ENCODE measurements at places on chromosomes 12 and 14.

DNA sequence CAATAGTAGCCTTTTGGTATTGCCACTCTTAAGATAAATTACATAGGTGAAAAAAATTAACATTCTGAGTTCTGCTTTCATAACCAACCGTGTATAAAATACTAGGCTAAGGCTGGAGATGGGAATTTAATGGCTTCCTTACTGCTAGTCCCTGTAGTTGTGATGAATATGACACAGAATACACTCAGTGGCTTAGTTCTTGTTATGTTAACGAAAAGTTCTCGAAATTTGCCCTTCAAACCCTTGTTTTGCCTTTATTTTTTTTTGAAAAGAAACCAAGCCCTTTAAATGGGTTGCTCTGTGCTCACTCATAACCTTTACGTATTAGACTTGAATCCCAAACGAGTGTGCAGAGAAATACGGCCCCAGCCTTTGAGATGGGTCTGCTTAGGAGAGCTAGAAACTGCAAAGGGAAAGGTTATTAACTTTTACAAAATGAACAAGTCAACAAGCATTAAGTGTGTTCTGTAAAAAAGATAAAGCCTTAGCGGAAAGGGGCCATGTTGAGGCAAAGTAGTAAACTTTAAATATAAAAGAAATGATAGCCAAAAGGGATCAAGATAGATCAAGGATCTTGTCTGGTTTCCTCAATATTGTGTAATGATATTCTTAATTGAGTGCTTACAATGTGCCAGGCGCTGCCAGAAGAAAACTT is 1.7 kb downstream of the NUDT4 start:
- DNase-seq, result no peak

DNA sequence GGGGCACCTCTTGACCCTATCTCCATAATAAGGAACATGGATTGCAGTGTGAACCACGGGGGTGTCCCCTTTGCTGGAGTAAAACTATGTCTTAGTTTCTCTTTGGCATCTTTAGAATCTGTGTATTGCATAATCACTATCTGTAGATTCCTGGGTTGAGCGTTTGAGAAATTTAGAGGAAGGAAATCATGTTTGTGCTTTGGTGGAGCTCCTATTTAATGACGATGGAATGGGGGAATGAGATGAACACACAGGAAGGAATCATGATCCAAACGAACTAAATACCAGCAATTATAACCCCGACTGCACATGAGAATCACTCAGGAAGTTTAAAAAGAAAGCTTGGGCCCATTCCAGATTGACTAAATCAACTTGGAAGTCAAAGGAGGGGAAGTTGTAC is 1.3 kb upstream of the MYG1 start:
- no peak for DNase-seq

GRCh38 chr12:71208053-71208685 is 50.4 kb upstream of the TSPAN8 start:
- no peak for DNase-seq

- DNase-seq, result no peak
Measured at GRCh38 chr12:115010324-115010995, 326.5 kb upstream of the TBX3 start.

GRCh38 chr12:113222730-113223531 is 1.7 kb downstream of the TPCN1 start:
- peak; percentile 42 for DNase-seq

DNA sequence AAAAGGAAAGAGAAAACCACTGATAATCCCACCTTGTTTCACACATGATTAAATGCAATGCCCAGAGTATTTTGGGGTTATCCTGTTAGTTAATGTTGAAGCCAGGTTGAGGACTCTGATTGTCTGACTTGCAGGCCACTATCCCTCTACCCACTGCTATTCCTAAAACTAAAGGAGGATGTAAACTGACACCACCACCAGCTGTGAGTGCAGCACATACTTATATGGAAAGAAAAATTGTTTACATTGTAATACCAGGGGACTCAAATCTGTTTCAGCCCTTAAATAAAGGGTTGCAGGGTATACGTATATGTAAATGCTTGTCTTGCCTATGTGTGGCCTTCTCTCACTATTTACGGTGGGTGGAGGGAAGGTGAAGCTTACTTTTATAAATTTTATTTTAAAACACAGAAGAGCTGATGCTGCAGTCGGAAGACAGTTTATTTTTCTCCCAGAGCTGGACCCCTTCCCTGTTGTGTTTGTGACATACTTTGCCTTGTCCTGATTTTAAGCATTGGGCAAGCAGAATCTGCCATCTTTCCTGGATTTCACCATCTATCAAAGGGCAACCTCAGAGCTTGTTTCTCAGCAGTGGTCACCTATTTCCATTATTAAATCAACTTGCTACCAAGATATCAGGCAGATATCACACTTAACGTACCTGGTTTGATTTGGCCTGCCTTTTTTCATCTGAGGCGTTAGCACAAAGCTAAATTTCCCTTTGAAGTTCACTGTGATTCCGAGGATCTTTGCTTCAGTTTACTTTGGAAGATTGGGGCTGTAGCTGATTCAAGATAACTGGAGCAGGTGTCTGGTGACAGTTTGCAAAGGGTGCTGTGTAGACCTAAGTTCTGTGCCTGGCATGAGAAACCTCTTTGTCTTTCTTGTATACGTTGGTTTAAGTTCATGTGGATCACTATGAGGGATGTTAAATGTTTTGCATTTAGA is 25.2 kb downstream of the DAAM1 start:
- DNase-seq, result no peak

- no peak for DNase-seq
Measured at GRCh38 chr12:38342444-38342843, 25.9 kb downstream of the ALG10B start.

GRCh38 chr14:23121361-23121771 is 2.3 kb upstream of the CEBPE start:
- DNase-seq, result no peak

- no peak for DNase-seq
Measured at GRCh38 chr14:33280646-33281045, 342.0 kb downstream of the NPAS3 start.

- DNase-seq, result no peak
Measured at GRCh38 chr12:12491606-12492005, 71.1 kb downstream of the DUSP16 start.

- DNase-seq, result no peak
Measured at GRCh38 chr14:91229743-91230200, 14.7 kb downstream of the GPR68 start.

- DNase-seq, result no peak
Measured at GRCh38 chr12:34244608-34245007, 222.3 kb downstream of the ALG10 start.

GRCh38 chr14:99611646-99612045 is 7.6 kb upstream of the CCDC85C start:
- DNase-seq, result no peak

GRCh38 chr12:132812631-132813305 is 15.9 kb downstream of the GOLGA3 start:
- no peak for DNase-seq

- DNase-seq, result no peak
Measured at GRCh38 chr12:69555461-69555860, 29.8 kb upstream of the CCT2 start.

GRCh38 chr12:123961585-123962345 is 10.9 kb downstream of the CCDC92 start:
- DNase-seq, result no peak

DNA sequence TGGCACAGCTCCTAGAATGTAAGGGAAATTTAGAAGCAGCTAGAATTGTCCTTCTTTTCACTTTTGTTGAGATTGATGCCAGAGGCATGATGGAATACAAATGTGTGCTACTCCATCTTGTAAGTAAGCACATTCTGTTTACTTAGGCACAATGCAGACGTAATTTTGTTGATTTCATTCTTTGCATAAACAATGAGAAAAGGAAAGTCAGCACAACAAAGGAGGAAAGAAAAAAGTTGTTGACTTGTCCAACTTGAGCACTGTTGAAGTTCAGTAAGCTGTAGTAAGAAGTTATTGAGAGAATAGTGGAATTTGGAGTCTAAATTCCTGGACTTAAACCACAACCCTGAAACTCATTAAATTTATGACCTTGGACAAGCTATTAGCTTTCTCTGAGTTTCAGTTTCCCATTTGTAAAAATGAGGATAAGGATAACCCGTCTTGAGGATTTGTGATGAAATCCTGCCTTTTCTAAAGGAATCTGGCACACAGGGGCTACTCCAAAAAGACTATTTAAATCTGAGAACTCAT is 19.4 kb upstream of the CNTN1 start:
- DNase-seq, result no peak

DNA sequence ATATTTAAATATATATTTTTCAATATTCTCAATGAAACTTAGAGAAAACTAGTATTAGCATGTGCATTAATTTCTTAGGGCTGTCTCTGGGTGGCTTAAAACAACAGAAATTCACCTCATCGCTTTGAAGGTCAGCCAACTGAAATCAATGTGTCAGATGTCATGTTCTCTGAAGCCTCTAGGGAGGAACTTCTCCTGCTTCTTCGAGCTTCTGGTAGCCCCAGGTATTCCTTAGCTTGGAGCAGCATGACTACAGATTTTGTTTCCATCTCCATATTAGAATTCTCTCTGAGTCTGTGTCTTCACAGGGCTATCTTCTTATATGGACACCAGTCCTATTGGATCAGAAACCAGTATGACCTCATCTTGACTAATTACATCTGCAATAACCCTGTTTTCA is 221.5 kb downstream of the PDZRN4 start:
- DNase-seq, result no peak

- DNase-seq, result no peak
Measured at GRCh38 chr14:61153431-61153830, 127.7 kb downstream of the TMEM30B start.

DNA sequence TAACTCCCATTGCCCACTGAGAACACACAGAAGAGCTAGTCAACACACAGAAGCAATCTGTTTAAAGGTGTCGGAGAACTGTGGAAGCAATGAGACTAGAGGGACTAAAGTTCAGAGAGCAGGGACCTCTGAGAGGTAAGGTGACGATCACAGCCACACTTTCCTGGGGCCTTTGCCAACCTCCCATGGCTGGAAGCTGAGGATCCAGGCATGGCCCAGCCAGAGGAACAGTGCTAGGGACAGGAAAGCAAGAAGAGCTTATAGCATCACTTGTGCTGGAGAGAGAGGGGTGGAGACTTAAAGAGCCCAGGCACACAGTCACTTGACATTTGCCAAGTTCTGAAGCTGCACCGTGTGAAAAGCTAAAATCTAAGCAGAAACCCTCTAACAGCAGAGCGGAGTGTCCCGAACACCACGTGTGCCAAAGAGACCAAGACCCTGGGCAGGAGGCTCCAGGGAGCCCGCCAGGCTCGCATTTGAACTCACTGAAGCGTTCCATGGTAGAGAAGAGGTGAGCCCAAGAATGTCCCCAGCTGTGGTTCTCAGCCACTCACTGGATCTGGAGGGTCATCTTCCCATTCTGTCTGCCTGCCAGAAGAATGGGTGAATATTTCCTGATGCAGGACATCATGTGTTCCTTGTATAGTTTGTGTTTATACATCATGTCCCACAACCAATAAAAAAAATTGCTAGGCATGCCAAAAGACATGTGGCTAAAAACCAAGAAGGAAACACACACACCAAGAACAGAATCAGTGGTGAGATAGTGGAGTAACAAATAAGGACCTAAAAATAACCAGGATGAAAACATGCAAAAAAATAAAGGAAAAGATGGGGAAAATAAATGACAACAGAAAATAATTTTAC is 174.0 kb upstream of the C14orf180 start:
- DNase-seq, result no peak

- DNase-seq, result no peak
Measured at GRCh38 chr12:6280053-6280469, 30.4 kb upstream of the PLEKHG6 start.

GRCh38 chr14:103871596-103872480 is 24.5 kb upstream of the PPP1R13B start:
- no peak for DNase-seq

GRCh38 chr14:63644741-63645140 is 3.1 kb upstream of the WDR89 start:
- no peak for DNase-seq

DNA sequence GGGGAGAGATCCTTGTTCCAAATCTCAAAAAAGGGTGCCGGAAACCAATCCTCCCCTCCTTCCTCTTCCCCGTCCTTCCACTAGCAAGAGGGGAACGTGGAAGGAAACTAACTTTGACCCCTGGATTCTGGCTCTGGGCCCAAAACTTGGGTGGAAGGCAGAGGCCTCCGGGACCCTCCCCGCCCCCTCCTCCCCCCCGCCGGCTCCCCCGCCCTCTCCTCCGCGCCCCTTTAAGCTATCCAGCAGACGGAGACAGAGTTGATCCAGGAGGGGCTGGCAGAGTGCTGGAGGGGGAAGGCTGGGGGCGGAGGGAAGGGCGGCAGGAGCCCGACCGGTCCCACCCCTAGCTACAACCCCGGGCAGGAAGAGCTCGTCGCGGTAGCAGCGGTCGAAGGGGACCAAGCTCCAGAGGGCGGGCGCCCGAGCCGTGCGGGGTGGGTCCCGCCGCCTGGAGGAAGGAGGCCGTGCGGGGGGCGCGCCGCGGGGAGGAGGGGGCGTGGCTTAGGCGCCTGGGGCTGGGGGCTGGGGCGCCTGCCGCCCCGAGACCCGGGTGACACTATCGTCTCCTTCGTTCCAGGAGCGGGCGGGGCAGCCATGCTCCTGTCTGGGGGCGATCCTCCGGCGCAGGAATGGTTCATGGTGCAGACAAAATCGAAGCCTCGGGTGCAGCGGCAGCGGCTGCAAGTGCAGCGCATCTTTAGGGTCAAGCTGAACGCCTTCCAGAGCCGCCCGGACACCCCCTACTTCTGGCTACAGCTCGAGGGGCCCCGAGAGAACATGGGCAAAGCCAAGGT is at the start of gene NYNRIN:
NYNRIN (plus strand) TSS at position 351 of the 794 bp plus-strand sequence; CDS start at position 595, 244 bp downstream.
- DNase-seq, result no peak

DNA sequence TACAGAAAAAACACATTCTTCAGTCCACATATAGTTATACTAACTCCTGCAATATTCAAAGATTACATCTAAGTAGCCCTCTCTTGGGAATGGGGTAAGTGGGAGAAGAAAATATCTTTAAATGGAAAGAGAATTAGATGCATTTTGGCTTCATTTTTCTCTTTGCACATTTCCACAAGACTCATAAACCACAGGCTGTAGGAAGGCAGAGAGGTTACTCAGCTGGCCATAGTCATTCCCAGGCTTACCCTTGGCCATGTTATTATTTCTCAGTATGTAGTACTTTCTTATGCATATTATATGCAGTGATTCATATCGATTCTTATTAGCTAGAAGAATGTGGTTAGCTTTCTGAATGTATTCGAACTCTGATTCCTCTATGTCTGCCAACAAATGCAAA is 92.2 kb downstream of the PTPRR start:
- DNase-seq, result no peak

GRCh38 chr14:90061685-90062126 is at the start of gene KCNK13:
TSS of gene KCNK13 (plus strand) at chr14:90061994. CDS start at chr14:90062206, 212 bp downstream.
- DNase-seq, result no peak
